CD4-positive, alpha-beta T cell (primary cell): ENCODE measurements at places on chromosomes 7 and 10.

DNA sequence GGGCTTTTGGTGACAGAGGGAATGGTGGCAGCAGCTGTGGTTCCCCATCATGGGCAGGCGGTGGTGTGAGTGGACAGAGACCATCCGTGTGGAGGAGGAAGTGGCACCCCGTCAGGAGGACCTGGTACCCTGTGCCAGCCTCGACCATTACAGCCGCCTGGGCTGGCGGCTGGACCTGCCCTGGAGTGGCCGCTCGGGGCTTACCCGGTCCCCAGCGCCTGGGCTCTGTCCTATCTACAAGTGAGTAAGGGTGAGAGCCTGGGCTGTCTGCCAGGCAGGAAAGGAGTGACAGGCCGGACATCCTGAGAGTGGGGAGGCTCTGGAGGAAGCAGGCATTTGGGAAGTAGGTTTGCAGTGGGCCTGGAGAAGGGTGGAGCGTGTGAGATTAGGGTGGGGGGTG lies 2.9 kb upstream of the ZNF467 start:
- DNase-seq, result no peak

DNA sequence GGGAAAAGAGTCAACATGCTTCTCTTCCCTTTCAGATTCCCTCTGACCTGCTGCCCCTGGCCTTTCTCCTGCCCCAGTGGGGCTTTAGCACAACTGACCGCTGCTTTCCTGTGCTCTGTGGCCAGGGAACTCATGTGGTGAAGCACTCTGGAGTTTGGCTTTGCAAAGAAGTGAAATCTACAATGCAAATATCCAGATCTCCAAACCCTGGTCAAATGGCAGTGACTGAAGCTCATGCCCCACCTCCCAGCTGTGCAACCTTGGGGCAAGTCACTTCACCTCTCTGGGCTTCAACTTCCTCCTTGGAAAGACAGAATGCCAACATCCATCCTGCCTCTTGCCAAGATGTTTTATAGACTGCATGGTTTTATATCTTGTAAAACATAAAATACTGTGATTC lies 157.8 kb downstream of the NEURL1 start:
- no peak for DNase-seq

- no peak for DNase-seq
Observed at GRCh38 chr7:2509298-2509906, 10.2 kb upstream of the LFNG start.

- no peak for DNase-seq
Observed at GRCh38 chr10:97838091-97838490, 11.6 kb upstream of the GOLGA7B start.

GRCh38 chr7:2224491-2224928 lies 8.2 kb downstream of the MAD1L1 start:
- no peak for DNase-seq

- no peak for DNase-seq
Observed at GRCh38 chr7:101537205-101537604, 91.9 kb downstream of the MYL10 start.

GRCh38 chr10:61197057-61197456 lies 253.1 kb upstream of the RHOBTB1 start:
- DNase-seq, result no peak

DNA sequence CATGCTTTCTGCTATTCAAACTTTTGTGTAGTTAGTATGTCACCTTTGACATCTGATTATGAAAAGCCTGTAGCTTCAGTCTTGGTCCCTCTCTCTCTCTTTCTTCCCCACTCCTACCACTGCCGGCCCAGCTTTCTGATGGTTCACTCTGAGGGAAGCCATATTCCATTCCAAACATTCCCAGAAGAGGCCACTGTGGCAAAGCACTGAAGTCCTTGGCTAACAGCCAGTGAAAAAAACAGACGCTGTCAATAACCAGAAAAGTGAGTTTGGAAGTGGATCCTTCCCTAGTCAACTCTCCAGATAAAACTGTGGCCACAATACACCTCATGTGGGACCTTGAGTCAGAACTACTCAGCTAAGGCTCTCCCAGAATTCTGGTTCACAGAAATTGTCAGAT lies 950.7 kb upstream of the PHF14 start:
- no peak for DNase-seq

GRCh38 chr7:95886501-95887090 lies 114.2 kb downstream of the DYNC1I1 start:
- DNase-seq, result no peak

- DNase-seq, result no peak
Observed at GRCh38 chr10:12500381-12501303, 151.3 kb downstream of the CAMK1D start.

DNA sequence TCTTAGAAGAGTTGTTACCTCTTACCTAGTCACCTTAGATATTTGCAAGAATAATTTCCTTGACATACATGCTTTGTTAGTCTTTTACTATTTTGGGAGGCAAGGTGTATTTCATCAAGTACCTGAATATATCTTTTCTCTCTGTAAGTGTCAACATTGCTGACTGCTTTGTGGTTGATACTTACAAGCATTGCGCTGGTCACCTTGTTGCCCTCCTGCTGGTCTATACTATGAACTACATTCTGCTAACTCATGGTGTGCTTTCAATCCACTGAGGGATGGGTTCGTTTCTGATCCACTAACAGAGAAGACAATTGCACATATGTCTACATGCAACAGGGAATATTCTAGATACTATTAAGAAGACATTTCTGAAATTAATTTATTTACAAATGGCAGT lies 837.8 kb upstream of the COBL start:
- DNase-seq, result no peak

GRCh38 chr10:35541720-35542119 lies 63.4 kb upstream of the GJD4 start:
- DNase-seq, result no peak

GRCh38 chr10:121540732-121541395 lies 57.4 kb downstream of the FGFR2 start:
- DNase-seq, result no peak

DNA sequence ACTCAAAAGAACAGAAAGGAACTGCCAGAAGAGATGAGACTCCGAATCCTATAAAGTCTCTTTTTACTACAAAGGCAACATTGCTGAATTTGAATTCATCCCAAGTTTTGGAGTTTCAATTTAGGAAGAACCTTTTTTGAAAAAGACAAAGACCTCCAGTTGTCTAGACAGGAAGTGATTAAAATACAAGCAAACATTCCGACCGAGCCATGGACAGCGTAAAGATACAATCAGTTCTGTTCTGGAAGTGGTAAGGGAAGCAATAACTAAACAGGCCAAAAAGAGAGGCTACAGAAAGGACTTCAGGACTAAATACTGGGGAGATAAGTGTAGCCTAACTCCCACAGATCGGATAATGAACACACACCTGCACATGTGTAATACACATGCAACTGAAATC lies 101.0 kb downstream of the SMURF1 start:
- no peak for DNase-seq

DNA sequence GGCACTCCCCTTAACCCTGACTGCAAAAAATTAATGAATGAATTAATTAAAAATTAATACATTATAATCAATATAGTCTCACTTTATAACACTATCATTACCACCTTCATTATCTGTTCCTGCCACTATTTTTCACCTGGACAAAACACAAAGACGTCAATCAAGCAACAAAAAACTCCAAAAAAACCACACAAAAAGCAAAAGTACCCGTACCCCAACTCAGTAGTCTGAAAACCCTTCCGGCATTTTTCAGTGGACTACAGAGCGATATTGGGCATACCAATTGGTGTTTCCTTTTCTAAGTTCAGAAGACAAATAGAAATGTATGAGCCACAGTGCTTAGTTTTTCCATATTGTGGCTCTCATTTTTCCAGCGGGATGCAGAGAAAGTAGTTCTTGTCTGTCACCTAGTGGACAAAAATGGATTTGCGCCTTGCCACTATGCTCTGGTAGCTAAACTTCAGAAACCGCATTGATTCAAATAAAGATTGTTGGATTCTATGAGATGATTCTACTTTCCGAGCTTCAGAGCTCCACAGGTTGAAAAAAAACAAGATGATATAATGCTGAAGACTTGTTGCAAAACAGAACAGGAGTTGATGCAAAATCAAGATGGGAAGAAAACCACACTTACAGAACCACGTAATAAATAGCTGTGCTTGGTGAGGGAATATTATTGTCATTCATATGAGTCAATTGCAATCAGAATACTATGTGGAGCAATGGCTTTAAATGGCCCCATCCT lies 50.6 kb upstream of the ITGB1 start:
- DNase-seq, result peak; percentile 42

DNA sequence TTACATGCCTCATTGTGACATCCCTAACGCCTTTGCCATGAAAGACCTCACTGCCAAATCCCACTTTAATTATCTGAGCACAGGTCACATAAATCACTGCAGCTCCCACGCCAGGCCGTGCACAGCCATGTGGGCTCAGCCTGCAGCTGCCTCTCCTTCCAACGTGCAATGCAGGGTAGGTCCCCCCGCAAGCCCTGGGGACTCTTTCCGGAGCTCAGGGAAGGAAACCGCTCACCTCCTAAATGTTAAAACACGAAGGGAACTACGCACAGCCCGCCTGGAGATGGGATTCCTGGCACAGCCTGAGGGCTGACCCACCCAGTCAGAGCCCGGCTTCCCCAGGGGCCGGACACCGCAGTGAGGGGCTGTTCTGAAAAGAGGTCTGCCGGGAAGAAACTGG lies 128.0 kb downstream of the MAD1L1 start:
- no peak for DNase-seq

- no peak for DNase-seq
Observed at GRCh38 chr7:137956183-137956582, 45.7 kb downstream of the CREB3L2 start.

DNA sequence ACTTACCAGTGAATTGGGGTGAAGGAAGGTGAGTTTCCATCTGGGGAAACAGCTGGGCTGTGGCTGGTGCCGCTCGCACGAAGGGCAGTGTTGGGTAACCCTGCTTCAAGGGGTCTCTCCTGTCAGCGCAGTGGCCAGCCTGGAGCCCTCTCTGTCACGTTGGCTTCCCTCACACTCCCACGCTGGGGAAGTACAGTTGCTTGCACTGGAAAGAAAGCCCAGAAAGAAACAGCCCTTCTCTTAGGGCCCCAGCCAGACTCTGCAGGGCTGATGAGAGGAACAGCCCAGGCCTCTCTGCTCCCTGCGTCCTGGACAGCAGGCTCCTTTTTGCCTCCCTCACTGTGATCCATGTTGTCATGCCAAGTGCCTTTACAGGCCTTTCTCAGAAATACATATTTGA lies 40.3 kb upstream of the TRIM8 start:
- DNase-seq, result no peak

- DNase-seq, result no peak
Observed at GRCh38 chr10:95297402-95297801, 6.6 kb upstream of the PDLIM1 start.
